NCI-H2081 treated with DMSO at 0.1 percent for 48 hours (cell line): ENCODE measurements at places on chromosomes 1 and 21.

- DNase-seq = no peak
Observed at GRCh38 chr21:18716578-18717138, 313.1 kb upstream of the TMPRSS15 start.

GRCh38 chr1:89523572-89524368, 859 bp upstream of the LRRC8B start:
- no peak for DNase-seq

DNA sequence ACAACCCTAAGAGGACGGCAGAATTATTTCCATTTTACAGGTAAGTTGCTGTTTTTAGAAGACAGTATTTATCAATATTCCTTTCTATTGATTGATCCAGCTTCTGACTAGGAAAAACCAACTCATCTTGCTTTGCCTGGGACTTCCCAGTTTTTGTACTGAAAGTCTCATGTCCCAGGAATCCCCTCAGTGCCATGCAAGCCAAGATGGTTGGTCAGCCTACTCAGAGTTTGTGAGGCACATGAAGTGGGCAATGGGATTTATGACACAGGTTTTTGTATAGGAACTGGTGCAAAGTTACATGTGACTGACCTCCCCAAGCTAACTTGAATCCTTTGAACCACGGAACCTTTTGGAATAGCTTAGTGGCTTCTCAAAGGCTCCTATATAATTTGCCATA, 45.5 kb downstream of the GNG12 start:
- DNase-seq = no peak

- DNase-seq = no peak
Observed at GRCh38 chr1:12339396-12339795, 109.6 kb downstream of the VPS13D start.

DNA sequence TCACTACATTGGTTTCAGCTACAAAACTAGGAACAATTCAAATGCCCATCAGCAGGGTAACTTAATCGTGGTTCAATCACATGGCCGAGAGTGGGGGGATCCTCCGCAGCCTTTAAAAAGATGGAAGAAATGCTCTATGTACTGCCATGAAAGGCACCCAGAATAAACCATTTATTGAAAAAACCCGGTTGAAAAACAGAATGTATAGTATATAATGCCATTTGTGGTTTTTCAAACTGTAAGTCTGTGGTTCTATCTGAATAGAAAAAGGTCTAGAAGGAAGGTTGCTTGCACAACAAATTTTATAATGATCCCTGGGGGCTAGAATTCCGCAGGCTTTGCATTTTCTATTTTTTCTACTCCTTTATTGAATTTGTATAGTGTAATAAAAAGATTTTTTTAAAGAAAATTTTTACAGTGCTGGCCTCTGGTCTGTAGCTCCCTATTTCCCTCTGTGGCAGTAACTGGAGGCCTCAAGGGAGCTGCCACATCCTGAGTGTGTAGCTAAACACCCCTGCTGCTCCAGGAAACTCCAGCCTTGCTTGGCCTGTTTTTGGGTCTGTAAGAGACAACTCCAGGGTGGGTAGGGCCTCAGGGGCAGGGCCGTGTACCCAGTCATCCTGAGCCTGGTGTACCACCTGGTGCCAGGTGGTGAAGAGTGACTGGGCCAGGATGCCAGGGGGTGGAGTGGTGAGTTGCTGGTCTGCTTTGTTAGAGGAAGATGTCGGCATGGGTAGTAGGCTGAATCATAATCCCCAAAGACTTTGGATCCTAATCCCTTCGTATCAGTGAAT, 51.5 kb upstream of the EPS8L3 start:
- no peak for DNase-seq

- no peak for DNase-seq
Observed at GRCh38 chr1:15153184-15153841, at the start of gene TMEM51. Gene TMEM51, plus strand, starts transcription at chr1:15153747. Its CDS starts 61,341 bp downstream, at chr1:15215088.

GRCh38 chr1:6041432-6042062, 4.1 kb upstream of the KCNAB2 start:
- DNase-seq = no peak

- DNase-seq = no peak
Observed at GRCh38 chr1:117826540-117827078, 102.8 kb downstream of the GDAP2 start.

DNA sequence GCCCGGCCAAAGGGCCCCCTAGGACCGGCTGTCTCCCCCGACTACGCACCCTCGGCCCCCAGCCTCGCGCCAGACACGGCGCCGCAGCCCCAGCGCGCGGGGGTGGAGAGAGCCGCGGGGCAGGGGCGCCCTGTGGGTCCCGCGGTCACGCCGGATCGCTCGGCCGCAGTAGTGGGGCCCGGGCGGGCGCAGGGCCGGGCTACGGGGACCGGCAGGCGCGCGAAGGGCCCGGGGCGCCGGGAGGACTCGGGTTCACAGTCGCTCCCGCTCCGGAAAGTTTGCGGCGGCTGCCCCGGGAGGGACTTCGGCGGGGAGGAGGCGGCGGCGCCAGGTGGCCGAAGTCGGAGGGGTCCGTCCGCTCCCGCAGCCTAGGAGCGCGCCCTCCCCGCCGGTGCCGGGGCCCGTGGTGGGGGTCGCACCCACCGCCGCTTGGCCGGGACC, 7.1 kb upstream of the ZNF669 start:
- no peak for DNase-seq

DNA sequence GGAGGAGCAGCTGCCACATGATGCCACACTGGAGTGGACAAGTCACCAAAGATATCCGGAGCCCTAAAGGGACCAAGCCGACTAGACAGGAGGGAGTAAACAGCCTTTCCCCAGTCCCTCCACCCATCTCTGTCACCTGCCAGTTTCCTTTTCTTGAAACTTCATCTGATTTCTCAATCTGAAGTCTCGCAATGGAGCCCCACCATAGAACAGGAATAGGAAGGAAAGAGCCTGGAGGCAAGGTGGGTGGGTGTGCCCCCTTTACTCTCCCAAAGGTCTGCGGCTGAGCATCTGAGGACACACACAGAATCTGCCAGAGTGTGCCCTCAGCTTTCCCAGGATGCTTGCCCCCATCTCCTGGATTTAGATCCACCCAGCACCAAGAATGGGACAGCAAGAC, at the start of gene FCGR3B:
TSS of gene FCGR3B (minus strand) at position 101 of the 400 bp plus-strand sequence. CDS start at position 19, 82 bp downstream.
- no peak for DNase-seq

- DNase-seq = no peak
Observed at GRCh38 chr1:119489201-119489600, 17.8 kb upstream of the HSD3B1 start.

GRCh38 chr1:223654083-223654482, 11.4 kb downstream of the CAPN8 start:
- no peak for DNase-seq

- DNase-seq = no peak
Observed at GRCh38 chr1:63321066-63321784, 1.1 kb upstream of the FOXD3 start.

DNA sequence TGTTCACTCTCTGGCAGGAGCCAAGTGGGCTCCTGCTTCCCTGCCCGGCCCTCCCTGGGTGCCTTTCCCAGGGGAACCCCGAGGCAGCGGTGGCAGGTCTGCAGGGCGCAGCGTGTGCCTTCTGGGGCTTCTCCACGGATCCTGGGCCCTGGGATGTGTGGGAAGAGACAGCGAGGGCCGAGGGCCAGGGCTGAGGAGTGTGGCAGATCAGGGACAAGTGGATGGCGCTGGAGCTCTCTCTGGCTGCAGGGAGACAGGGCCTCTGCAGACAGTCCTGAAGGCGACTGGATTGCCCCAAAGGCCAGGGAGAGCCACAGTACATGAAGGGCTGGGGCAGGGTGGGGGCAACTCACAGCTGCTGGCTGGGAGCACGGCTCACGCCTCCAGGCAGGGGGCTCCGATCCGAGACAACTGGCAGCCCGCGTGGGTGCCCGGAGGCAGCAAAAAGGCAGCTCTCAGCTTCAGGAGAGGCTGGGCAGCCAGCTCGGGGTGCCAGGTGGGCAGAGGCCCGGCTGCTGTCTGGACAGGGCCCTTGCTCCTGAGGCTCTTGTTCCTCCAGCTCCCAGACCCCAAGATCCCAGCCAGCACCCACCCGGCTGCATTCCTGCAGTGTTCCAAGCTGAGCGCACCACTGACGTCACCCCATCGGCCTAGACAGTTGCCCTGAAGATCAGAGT, 16.0 kb downstream of the MORN1 start:
- DNase-seq = no peak

- DNase-seq = no peak
Observed at GRCh38 chr1:54875000-54875399, 12.0 kb downstream of the DHCR24 start.

DNA sequence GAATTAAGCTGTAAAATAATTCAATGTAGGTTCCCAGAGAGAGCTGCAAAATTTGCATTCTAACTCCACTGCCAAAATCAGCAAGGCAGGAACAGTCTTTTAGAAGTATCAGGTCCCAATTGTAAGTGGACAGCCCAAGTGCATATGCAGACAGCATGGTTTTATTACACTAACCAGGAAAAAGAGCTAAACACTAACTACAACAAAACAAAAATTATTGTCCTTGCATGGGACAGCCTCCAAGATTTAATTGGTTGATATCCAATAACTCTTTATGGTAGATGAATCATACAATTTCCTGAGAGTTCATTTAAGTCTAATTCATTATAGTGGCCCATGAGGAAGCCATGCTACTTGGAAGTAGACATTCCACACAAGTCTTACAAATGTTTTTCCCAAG, 154.3 kb upstream of the ZNF648 start:
- no peak for DNase-seq

GRCh38 chr1:96059736-96060135, 661.8 kb upstream of the PTBP2 start:
- no peak for DNase-seq

GRCh38 chr1:24339996-24340395, 20.8 kb downstream of the GRHL3 start:
- no peak for DNase-seq

- DNase-seq = no peak
Observed at GRCh38 chr1:33508151-33508550, 35.7 kb downstream of the ZSCAN20 start.

DNA sequence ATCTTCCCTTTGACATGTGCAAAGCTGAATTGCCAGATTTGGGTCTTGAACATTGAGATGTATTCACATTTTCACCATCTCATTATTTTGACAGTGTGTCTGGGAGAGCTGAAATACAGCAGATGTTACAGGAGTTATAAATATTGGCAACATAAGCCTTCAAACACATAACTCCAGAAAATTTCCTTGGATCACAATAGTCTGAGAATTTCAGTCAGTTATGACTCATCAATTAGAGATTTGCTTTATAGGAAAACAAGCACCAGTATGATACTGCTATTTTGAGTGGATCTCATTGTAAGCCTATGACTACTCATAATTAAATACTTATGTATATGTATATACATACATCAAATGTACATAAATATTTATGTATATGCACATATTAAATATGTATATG, 1171.8 kb downstream of the AMY1C start:
- no peak for DNase-seq

DNA sequence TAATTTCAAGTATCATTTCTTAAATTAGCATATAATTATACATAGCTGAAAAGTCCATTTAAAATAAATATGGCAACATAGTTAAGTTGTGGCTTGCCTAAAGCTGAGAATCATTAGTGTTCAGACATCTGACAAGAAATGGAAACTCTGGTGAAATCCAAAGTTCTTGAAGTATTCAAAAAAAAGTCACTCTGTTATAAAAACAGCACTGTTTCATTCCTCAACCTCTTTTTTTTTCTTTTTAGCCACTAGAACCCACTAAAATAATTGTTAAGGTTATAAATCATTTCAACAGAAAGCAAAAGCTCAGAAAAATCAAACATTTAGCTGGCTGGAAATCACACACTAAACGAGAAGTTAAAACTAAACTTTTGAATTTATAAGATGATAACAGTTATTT, 476.7 kb downstream of the LTN1 start:
- DNase-seq = no peak

DNA sequence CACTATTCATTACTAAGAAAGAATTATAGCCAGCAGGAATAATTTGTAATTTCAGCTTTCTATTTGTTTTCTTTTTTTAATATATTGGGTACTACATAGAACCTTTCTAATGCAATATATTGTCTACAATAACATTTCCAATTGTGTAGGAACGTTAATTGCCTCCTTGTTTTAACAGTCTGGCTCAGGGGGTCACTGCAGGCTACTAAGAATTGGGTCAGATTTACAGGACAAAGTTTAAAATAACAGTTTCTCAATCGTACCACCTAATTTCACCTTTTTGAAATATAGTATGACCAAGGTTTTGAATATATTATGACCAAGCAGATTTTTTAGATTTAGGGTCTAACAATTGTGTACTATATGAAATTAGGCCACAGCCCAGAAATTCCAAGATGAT, 2.4 kb downstream of the CFH start:
- DNase-seq = no peak

DNA sequence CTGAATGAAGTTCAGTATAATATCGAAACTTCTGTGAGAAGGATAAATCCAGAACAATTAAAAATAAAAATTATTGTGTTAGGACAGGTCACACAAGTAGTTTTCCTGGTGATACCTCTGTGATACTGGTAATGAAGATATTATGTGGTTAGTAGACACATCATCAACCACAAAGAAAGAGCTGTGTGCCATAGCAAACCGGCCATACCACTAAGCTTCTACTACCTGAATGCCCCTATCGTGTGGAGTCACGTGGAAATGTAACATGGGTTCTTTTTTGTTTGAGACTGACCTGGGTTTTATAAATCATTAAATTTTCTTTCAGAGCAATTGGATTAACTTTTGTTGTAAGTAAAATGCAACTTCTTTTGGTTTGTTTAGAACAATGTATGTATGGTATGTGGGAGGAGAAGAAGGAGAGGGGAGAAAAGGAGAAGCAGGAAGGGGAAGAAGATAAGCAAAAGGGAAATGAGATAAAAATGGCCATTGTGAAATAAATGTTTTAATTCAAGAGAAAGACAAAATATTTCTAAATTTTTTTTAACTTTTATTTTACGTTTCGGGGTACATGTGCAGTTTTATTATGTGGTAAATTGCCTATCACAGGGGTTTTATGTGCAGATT, 58.2 kb upstream of the LRRC8B start:
- no peak for DNase-seq

DNA sequence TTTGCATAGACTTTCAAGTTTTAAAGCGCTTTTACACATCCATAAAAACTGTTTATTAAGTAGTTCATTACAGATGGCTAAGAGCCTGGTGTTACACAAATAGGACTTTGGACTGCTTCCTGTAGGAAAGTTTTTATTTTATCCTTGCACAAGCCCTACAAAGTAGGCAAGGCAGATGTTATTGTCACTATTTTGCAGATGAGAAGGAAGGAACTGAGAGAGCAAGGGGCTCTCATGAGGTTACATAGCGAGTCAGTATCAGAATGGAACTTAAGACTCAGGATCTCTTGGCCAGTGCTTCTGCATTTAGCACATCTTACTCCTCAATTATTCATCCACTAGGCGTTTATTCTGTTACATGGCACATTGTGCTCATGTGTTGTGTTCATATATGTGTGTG, 2.6 kb upstream of the MAPKAPK2 start:
- DNase-seq = no peak

DNA sequence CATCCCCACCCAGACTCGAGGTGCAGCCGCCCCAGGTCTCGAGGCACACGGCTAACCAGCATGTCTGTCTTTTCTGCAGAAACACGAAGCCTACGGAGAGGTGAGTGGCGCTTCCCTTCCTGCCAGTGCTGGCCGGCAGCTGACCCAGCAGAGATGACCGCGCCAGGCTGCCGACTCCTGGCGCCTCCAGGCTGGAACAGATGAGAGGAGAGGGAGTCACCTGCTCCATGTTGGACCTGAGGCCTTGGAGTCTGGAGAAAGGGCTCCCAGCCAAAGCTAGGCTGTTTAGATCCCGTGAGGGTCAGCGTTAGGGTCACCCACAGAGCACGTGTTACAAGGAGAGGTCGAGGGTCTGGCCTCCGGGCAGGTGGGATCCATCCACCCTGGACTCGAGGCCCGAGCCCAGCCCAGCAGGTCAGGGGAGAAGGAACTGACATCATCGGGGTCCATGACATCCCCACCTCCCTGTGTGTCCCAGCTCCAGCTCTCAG, 14.9 kb downstream of the COL6A2 start:
- no peak for DNase-seq

- DNase-seq = no peak
Observed at GRCh38 chr1:226534645-226535044, 13.9 kb upstream of the STUM start.
